ENCODE measurements at places on chromosomes 7 and 10.

- H3K36me3 ChIP-seq = peaks cover 18% of the 10 kb centered on the region
- no peak for DNase-seq
- no peaks in the 10 kb centered on the region for H3K27me3 ChIP-seq
- H3K4me1 ChIP-seq = peaks cover 47% of the 10 kb centered on the region
- H3K27ac ChIP-seq = no peak overlapping the region
These were observed 836 bp downstream of the ECD start for GRCh38 chr10:73166972-73167371.

- H3K4me3 ChIP-seq = no peak overlapping the region
- no peak for DNase-seq
- no peaks in the 10 kb centered on the region for H3K27me3 ChIP-seq
- H3K27ac ChIP-seq = no peak overlapping the region
- no peaks in the 10 kb centered on the region for H3K36me3 ChIP-seq
These were observed 491.7 kb downstream of the CCSER2 start for GRCh38 chr10:84820120-84820519.

DNA sequence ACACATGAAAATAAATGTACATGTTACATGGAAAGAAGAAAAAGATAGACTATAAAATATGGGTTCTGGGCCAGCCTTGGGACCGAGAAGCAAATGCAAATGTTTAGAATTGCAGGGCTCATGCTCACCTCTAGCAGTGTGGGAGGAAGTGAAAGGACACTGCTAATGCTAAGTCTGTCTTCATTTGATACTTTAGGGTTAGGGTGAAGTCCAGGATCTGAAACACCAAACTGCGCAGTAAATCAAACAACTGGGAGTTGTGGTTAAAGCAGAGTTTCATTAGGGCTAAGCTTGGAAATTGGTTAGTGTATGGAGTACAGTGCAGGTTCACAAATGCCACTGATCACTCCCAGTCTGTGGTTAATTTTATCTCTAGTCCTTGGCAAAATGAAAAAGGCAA is 73.2 kb upstream of the PDK4 start:
- DNase-seq = no peak
- H3K36me3 ChIP-seq = no peaks in the 10 kb centered on the region
- H3K27me3 ChIP-seq = no peaks in the 10 kb centered on the region
- H3K27ac ChIP-seq = no peak overlapping the region
- H3K4me3 ChIP-seq = no peak overlapping the region
- no peaks in the 10 kb centered on the region for H3K4me1 ChIP-seq

GRCh38 chr10:93142534-93142933 is 68.8 kb downstream of the CYP26A1 start:
- H3K36me3 ChIP-seq = no peaks in the 10 kb centered on the region
- DNase-seq = no peak
- no peak overlapping the region for H3K27ac ChIP-seq
- H3K27me3 ChIP-seq = peaks cover 28% of the 10 kb centered on the region

GRCh38 chr10:4028027-4028471 is 243.0 kb upstream of the KLF6 start:
- no peaks in the 10 kb centered on the region for H3K27me3 ChIP-seq
- H3K4me3 ChIP-seq = no peak overlapping the region
- H3K4me1 ChIP-seq = no peaks in the 10 kb centered on the region

- H3K27me3 ChIP-seq = no peaks in the 10 kb centered on the region
- no peaks in the 10 kb centered on the region for H3K4me1 ChIP-seq
These were observed 978.6 kb downstream of the SORCS1 start for GRCh38 chr10:106185951-106186350.

DNA sequence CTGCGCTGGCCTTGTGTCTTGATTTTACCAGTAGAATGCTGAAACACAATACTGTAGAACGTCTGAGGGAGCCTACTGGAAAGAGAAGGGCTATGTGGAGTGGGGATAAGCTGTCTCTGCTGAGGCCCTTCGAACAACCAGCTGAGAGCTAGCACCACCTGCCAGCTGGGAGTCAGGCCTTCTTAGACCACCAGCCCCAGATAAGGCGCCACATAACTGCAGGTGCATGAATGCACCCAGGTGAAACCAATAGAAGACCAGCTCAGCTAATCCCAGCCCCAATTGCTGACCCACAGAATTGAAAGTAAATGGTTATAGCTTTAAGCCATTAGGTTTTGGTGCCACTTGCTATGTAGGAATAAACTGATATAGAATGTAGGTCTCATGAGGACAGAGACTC is 438.4 kb downstream of the ADRA2A start:
- DNase-seq = no peak
- H3K4me1 ChIP-seq = no peaks in the 10 kb centered on the region
- H3K36me3 ChIP-seq = no peaks in the 10 kb centered on the region

DNA sequence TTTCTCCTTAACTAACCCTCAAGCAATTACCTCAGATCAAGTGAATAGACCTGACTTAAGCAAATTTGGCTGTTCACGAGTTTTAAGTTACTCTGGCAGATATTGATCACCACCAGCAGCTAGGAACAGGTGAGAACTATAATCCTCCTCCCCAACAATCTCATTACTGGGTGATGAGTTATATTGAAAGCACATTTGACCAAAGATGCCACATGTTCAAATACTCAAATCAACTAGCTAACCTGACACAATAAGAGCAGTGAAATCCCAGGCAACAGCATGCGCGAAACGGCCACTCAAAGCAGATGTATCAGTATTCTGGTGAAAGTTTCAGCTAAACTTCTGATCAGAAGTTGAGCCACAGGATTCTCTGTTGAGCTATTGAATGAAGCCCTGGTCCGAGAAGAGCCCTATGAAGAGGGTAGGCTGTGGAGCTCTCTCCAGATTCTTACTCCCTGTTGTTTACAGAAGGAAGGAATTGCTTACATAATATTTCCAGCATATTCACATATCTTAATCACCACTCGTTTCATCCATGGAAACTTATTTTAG is 52.6 kb downstream of the CAV1 start:
- DNase-seq = no peak
- peaks cover 30% of the 10 kb centered on the region for H3K4me1 ChIP-seq

- H3K36me3 ChIP-seq = peaks cover 5% of the 10 kb centered on the region
- no peaks in the 10 kb centered on the region for H3K4me1 ChIP-seq
- no peak overlapping the region for H3K27ac ChIP-seq
- H3K27me3 ChIP-seq = no peaks in the 10 kb centered on the region
These were observed 283.6 kb downstream of the BICC1 start for GRCh38 chr10:58796242-58796641.

DNA sequence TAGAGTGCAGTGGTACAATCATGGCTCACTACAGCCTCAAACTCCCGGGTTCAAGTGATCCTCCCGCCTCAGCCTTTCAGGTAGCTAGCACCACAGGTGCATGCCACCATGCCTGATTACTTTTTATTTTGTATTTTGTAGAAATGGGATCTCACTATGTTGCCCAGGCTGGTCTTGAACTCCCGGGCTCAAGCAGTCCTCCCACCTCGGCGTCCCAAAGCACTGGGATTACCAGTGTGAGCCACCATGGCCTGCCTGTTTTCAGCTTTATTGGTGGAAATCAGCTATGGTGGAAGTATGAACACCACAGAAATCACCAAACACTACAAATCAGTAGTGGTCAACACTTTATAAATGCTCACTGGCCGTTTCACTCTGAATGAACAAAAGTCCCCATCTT is 299.9 kb upstream of the LYZL1 start:
- no peaks in the 10 kb centered on the region for H3K4me1 ChIP-seq
- H3K36me3 ChIP-seq = no peaks in the 10 kb centered on the region

DNA sequence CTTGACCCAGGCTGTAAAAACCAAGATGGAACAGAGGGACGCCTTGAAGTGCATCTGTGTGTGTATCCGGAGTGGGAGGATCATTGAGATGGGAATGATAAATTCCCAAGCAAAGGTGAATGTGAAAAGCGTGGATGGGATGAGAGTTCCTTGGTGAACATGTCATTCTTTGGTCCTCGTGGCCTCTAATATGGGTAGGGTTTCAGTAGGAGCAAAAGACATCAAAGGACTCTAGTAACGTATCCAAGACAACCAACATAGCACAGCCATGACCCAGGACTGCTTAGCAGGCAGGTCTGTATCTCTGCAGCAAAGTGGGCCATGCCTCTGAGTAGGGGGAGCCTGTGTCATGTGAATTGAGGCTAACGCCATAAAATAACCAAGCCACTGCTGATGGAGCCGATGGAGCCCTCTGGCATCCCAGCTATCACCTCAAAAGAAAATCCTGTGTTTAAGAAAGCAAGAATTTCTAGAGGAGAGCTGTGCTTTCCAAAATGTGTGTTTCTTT is 98.6 kb downstream of the CCDC3 start:
- no peak overlapping the region for H3K4me3 ChIP-seq
- no peaks in the 10 kb centered on the region for H3K4me1 ChIP-seq
- H3K27me3 ChIP-seq = no peaks in the 10 kb centered on the region
- H3K27ac ChIP-seq = no peak overlapping the region

DNA sequence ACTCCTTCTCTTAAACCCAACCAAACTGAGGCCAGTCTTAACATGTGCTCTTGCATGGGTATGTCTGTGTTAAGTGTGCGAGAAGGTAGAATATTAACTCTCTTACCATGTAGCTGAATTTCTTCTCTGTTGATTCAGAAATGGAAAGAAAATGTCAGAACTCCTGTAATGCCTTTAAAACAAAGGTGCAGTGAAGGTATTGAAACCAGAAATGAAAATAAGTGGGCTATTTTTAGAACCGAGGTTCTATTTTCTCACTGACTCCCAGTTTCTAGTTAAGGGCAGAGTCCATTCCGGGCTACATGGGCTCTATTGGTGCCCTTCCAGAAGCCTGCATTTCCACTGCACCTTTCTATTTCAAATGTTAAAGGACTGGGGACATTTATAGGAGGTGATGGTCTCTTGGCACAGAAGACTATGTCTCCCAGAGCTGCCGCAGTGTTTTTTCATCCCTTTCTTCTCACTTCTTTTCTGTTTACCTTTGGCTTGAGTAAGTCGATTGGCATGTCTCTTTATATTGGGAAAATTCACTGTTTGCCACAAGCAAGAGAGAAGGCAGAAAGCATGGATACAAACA is 174.9 kb downstream of the LRMDA start:
- H3K4me1 ChIP-seq = no peaks in the 10 kb centered on the region
- H3K4me3 ChIP-seq = no peak overlapping the region
- H3K27ac ChIP-seq = no peak overlapping the region
- no peak for DNase-seq
- no peaks in the 10 kb centered on the region for H3K36me3 ChIP-seq
- no peaks in the 10 kb centered on the region for H3K27me3 ChIP-seq

- no peak for DNase-seq
- no peaks in the 10 kb centered on the region for H3K36me3 ChIP-seq
- H3K4me1 ChIP-seq = no peaks in the 10 kb centered on the region
- H3K27me3 ChIP-seq = no peaks in the 10 kb centered on the region
- no peak overlapping the region for H3K27ac ChIP-seq
- H3K4me3 ChIP-seq = no peak overlapping the region
These were observed 32.1 kb downstream of the ASB4 start for GRCh38 chr7:95517870-95518269.

- DNase-seq = no peak
- H3K4me3 ChIP-seq = no peak overlapping the region
- no peak overlapping the region for H3K27ac ChIP-seq
- no peaks in the 10 kb centered on the region for H3K4me1 ChIP-seq
- no peaks in the 10 kb centered on the region for H3K27me3 ChIP-seq
These were observed 71.3 kb upstream of the PDGFA start for GRCh38 chr7:590731-591551.

DNA sequence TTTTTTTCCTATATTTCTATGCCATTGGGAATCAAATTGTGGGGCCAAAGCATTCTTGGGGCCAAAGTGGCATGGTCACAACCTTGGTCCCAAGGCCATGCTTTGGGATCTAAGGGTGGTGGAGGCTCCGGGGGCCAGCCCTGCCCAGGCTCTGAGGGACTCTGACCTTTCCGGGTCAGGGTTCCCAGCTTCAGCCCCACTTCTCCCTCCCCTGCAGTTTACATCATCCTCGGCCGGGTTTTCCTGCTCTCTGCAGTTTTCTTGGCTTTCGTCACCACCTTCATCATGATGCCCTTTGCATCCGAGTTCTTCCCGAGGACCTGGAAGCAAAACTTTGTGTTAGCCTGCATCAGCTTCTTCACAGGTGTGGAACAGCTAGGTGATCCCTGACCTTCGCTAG is 8.5 kb downstream of the TMEM225B start:
- no peaks in the 10 kb centered on the region for H3K4me1 ChIP-seq

GRCh38 chr10:102645741-102646609 is 1.7 kb downstream of the TRIM8 start:
- H3K36me3 ChIP-seq = no peaks in the 10 kb centered on the region
- H3K4me1 ChIP-seq = peaks cover 34% of the 10 kb centered on the region
- DNase-seq = peak; percentile 90
- no peaks in the 10 kb centered on the region for H3K27me3 ChIP-seq

- DNase-seq = no peak
- no peak overlapping the region for H3K27ac ChIP-seq
- no peaks in the 10 kb centered on the region for H3K4me1 ChIP-seq
- H3K4me3 ChIP-seq = no peak overlapping the region
- H3K36me3 ChIP-seq = no peaks in the 10 kb centered on the region
- no peaks in the 10 kb centered on the region for H3K27me3 ChIP-seq
These were observed 269.6 kb upstream of the FZD1 start for GRCh38 chr7:90994601-90995000.

- DNase-seq = no peak
- no peaks in the 10 kb centered on the region for H3K27me3 ChIP-seq
- no peak overlapping the region for H3K4me3 ChIP-seq
- H3K4me1 ChIP-seq = peaks cover 3% of the 10 kb centered on the region
- H3K36me3 ChIP-seq = peaks cover 38% of the 10 kb centered on the region
These were observed 2.3 kb downstream of the HPS1 start for GRCh38 chr10:98444314-98445006.

GRCh38 chr7:127588697-127589482 is 679 bp downstream of the ARF5 start:
- peak overlapping the region; percentile 100 for H3K4me3 ChIP-seq
- peaks cover 29% of the 10 kb centered on the region for H3K36me3 ChIP-seq
- peak; percentile 52 for DNase-seq
- peak overlapping the region; percentile 94 for H3K27ac ChIP-seq
- peaks cover 27% of the 10 kb centered on the region for H3K4me1 ChIP-seq

- H3K36me3 ChIP-seq = no peaks in the 10 kb centered on the region
- no peak for DNase-seq
- H3K27me3 ChIP-seq = no peaks in the 10 kb centered on the region
- no peak overlapping the region for H3K4me3 ChIP-seq
- H3K27ac ChIP-seq = no peak overlapping the region
These were observed 72.9 kb downstream of the ADARB2 start for GRCh38 chr10:1664333-1664964.

GRCh38 chr7:115099906-115100305 is 178.0 kb downstream of the MDFIC start:
- H3K36me3 ChIP-seq = no peaks in the 10 kb centered on the region
- DNase-seq = no peak
- H3K4me1 ChIP-seq = no peaks in the 10 kb centered on the region
- no peak overlapping the region for H3K27ac ChIP-seq
- no peak overlapping the region for H3K4me3 ChIP-seq

- no peaks in the 10 kb centered on the region for H3K27me3 ChIP-seq
- peak overlapping the region; percentile 34 for H3K27ac ChIP-seq
These were observed 125.7 kb downstream of the PRPF18 start for GRCh38 chr10:13712476-13712836.

- no peak overlapping the region for H3K4me3 ChIP-seq
- no peaks in the 10 kb centered on the region for H3K4me1 ChIP-seq
- no peaks in the 10 kb centered on the region for H3K36me3 ChIP-seq
- H3K27ac ChIP-seq = no peak overlapping the region
- DNase-seq = no peak
- H3K27me3 ChIP-seq = peaks cover 3% of the 10 kb centered on the region
These were observed 31.8 kb upstream of the WDR11 start for GRCh38 chr10:120819366-120819765.
